Stimulated activated CD4-positive, alpha-beta T cell treated with anti-CD3 and anti-CD28 coated beads, Interleukin-15, amount 100 ng/mL, for 1 hour (primary cell): ENCODE measurements at places on chromosomes 4 and X.

DNA sequence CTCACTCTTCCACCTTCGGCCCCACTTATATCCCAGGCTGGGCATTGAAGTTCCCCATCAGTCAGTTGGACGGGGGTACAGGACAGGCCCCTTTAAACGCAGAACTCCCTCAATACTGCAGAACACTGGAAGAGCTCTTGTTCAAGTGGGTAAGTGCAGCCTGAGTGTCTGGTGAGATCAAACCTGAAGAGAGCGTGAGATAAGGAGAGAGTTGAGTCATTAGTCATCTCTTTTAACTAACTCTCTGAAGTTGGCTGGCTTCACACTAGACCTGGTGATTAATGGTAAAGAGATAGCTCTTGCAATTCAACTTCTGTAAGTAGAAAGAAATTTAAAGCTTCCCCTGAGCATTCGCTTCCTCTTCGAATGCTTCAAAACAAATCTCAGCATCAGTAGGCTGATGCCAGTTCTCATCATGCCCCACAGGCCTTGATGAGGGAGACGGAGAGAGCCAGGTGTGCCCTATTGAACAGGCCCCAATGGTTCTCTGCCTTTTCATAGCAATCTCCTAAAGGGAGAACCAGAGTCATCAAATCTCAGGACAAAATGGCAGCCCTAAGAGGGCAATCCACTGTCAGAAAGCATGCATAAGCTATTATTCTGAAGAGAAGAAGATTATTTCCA, 41.0 kb upstream of the JADE1 start:
- no peak for DNase-seq

- no peak for DNase-seq
Measured at GRCh38 chr4:42452823-42453222, 55.5 kb downstream of the SHISA3 start.

- no peak for DNase-seq
Measured at GRCh38 chr4:36692586-36692985, 411.2 kb downstream of the DTHD1 start.

- DNase-seq = no peak
Measured at GRCh38 chrX:24553011-24553410, 87.9 kb downstream of the PDK3 start.

DNA sequence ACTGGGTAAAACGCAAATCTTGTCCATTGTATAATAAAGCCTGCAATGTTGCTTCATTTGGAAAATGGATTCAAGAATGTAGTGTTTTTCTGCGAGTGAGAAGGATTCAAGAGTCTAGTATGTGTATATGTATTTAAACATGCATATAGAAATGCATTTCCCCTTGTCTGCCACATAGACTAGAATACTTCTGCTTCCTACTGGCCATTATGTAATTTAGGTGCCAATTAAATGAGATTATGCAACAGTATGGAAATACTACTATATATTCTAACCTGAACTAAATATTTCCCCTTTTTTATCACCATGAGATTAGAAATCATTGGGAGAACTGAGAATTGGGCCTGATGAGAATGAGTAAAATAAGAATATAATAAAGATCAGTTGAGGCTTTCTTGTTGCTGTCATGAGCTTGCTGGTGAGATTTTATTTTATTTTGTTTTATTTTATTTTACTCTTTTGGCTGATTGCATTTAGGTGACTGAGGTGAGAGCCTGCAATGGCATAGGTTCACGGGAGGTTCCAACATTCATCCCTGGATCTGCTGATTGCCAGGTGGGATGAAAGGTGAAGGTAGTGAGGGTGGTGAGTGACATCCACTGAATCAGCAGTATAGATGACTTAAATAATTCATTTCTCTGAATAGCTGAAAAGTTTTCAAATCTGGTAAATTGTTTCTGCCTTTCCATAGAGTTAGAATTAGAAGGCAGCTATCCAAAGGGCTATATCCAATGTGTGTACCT, 95.6 kb upstream of the SLC4A4 start:
- DNase-seq = no peak

- no peak for DNase-seq
Measured at GRCh38 chr4:63894161-63894560, 515.1 kb downstream of the TECRL start.

DNA sequence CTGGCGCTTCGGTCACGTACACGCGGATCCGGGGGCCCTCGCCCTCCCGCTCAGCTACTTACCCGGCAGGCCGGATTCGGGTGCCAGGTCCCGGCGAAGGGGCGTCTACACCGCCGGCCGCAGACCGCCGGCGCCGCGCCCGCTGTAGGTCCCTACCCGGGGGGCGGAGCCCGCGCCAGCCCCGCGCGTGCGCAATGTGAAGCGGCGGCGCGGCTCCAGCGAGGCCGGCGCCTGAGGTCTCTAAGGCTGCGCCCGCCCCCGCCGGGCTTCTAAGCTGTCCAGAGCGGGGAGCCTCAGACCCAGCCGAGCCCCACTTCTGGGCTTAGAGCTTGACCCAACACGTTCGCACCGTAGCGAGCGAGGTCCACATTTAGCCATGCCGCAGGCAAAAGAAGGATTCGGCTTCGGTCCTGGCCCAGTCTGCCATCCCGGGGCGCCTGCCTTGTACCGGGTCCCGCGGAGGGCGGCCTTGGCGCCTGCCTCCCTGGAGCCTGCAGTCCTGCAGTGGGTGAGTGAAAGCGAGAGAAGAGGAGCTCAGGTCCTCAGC, at the start of gene ZNF518B:
ZNF518B (minus strand) TSS at position 172 of the 547 bp plus-strand sequence. CDS start 11,098 bp downstream, outside the sequence.
- DNase-seq = peak; percentile 67

DNA sequence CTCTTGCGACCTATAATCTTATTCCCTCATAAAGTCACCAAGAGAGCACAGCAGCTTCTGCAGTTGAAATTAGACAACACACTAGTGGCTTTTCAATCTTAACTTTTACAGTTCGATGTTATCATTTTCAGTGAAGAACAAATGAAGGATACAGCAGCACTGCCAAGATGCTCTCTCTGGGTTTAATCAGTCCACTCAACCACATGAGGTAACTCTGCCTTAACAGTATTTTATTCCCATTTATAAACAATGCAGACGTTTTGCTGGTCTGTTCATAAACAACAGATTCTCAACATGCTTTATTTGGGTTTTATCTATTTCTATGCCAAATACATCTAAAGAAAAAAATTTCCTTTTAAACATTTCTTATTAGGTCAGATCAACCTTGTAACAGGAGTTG, 646.0 kb upstream of the FAM241A start:
- no peak for DNase-seq

GRCh38 chr4:37951461-37952352, 8.5 kb upstream of the PTTG2 start:
- no peak for DNase-seq

DNA sequence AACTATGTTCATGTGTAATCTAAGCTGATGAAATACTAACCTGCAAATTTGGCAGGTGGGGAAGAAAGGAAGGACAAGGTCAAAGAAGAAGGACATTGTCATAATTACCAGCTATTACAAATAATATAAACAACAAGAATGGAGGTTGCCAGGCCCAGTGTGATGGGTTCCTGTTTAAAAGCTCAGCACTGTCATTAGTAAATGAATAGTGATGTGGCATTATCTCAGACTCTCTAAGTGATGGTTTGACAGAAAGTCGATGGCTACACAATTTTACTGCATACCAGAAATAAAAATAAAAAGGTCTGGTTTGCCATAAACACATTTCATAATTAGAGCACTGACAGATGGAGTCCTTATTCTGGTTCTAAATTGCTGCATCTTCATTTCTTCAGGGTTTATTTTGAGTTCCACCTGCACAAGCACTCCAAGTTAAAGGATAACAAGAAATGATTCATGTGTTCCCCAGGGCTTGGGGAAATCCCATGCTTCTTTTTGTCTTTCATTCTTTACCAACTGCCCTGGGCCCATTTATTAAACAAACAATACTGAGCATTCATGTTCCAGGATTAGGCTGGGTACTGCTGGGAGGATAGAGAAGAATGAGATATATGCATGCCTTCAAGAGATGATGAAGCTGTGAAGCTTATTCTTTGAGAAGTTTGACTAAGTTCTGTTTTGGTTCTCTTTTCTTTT, 367.8 kb upstream of the RASGEF1B start:
- DNase-seq = no peak

- DNase-seq = no peak
Measured at GRCh38 chr4:111991797-111992196, 153.5 kb upstream of the FAM241A start.

DNA sequence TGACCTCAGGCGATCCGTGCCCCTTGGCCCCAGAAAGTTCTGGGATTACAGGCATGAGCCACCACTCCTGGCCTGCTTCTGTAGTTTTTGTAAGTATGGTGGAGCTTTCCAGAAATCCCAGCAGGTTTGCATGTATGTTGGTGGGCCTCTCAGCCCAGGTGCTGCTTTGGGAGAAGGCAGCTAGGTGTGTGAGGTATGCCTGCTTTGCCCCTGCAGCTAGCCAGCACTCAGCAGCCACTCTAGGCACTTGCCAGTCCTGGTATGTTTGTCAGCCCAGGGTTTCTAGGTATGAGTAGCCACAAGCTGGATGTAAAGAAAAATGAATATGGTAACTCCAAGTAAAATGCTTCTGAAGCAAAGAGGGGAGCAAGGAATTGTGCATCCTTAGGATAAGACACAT, 8.9 kb downstream of the SNX25 start:
- DNase-seq = no peak

- DNase-seq = no peak
Measured at GRCh38 chr4:124703154-124703553, 9.4 kb downstream of the ANKRD50 start.

GRCh38 chr4:7807351-7807921, 132.2 kb downstream of the AFAP1 start:
- DNase-seq = no peak

DNA sequence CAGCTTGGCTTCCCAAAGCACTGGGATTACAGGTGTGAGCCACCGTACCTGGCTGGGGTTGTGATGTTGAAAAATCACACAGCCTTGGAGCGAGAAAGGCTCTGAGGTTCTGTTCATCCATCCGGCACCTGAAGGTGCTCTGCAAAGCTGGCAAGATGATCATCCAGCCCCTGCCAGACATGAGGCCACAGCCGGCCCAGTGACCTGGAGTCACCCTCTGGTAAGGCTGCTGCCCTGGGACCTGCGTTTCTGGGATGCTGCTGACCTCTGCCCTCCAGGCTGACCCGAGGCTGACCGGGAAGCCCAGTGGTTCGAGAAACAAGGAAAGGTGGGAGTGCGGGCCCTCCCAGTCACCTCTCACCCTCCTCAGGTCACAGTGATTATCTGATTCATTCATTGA, 13.5 kb upstream of the WFS1 start:
- no peak for DNase-seq

GRCh38 chr4:86048426-86048825, 311.4 kb downstream of the MAPK10 start:
- no peak for DNase-seq

GRCh38 chrX:43646800-43647199, 9.3 kb upstream of the MAOA start:
- no peak for DNase-seq

DNA sequence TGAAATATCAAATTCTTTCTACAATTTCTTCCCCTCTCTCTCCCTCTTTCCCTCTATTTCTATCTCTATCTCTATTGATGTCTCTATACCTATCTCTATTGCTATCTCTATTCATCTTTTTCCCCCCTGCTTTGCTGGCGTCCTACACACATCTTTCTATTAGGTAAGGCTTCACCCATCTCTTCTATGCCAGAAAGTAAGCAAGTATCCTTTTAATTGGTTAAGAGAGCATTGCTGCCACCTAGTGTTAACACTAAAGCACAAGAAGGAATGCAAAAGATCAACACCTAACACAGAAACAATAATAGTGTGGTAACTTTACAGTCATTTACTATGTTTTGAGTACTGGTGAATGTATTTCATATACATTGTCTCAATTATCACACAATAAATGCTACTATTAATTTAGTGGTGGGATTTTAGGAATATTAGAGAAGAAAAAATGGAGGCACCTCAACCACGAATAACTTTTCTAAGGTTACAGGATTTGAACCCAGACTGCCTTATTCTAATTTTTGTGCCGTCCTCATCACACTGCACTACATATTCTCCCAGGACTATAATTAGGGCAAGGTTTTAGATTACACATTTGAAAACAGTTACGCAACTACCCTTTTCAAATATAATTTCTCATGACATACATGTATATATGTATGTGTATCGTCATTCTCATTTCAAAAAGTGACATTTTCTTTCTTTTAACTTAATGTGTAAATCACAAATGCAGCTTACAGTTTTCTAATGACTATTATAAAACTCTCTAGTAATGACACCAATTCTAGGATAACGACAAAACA, 3.7 kb upstream of the C4orf36 start:
- no peak for DNase-seq

DNA sequence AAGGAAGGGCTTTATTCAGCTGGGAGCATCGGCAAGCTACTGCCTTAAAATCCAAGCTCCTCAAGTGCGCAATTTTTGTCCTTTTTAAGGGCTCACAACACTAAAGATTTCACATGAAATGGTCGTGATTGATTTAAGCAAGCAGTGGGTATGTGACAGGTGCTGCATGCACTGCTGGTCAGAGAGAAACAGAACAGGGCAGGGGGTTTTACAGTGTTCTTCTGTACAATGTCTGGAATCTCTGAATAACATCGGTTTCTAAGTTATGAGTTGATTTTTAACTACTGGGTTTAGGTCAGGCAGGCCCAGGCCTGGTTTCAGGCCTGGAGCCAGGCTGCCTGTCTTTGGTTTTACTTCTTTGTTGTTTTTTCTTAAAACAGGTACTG, 6.0 kb downstream of the UGT2B17 start:
- no peak for DNase-seq

DNA sequence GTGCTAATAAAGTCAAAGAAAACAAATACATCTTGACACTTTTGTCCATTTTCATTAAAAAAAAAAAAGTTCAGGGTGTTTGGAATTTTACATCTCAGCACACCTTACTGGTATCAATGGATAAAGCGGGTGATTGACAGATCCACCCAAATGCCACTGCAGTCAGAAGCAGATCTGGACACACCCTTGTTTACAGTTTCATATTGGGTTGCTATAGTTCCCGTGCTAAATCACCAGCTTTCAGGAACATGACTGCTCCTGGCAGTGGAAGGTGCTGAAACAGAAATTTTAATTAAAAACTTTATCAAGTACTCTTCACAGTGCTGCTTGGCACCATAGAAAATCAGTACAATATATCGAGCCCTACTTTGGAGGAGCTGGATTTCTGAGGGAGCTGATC, 116.3 kb downstream of the STOX2 start:
- DNase-seq = no peak

DNA sequence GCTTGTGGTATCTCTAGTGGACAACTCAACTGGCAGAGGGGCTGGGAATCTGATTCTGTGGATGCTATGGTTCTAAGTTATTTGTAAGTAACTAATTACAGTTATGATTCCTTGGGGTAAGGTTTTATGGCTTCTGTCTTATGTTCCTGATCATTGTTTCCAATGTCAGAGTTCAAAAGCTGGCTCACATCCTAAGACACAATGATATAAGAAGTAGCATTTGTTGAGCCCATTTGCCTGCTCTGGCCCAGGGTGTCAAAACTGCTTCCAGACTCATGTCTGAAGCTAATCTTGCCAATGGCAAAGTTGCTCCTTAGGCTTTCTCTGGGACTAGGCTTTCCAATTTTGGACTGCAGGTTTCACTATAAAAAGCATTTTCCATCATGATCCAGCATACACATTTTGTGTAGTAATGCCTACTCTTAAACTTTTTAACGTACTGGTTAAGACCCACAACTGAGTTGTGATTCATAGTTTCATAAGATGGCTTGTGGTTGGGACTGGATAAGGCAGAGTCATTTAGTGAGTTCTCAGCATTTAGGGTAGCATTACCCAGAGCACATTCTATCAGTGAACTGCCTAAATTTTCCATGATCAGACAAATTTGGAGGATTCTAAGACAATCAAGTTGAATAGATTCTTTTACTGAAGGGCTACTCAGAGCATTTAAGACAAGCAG, 50.0 kb downstream of the CCNI start:
- DNase-seq = no peak
